ENCODE measurements at places on chromosomes 1 and 21. TPM values are rescaled to one million over a fixed set of nuclear protein-coding genes. Genes with fewer than 3 reads are reported as not detected.

MCOLN3 gene
- total RNA-seq = 12.0 TPM

ELOA gene
- 33.1 TPM for total RNA-seq

C8B gene
- not detected for total RNA-seq

GRCh38 chr1:217331698-217332097, 299.2 kb downstream of the GPATCH2 start:
- H3K4me1 ChIP-seq = no peaks in the 10 kb centered on the region

DNA sequence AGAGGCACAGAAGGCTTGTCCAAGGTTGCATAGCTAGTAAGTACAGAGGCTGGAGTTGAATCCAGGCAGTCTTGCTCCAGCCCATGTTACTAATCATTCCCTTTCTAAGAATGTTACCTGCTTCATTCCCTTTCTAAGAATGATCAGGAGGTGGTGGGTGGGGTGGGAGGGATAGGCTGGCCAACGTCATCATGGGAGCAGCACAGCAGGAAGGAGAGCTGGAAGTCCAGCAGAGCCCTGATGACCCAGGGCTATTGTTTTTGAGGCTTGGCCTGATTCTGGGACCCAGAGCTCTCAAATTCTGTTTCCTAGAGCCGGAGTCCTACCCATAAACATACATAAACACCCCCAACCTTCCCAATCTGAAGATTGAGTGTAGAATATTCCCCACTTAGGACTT, 11.8 kb upstream of the CSF1 start:
- no peak for DNase-seq
- no peaks in the 10 kb centered on the region for H3K4me1 ChIP-seq
- no peak overlapping the region for H3K4me3 ChIP-seq
- H3K27me3 ChIP-seq = no peaks in the 10 kb centered on the region

- no peaks in the 10 kb centered on the region for H3K36me3 ChIP-seq
- H3K4me3 ChIP-seq = peak overlapping the region; percentile 94
- no peak overlapping the region for H3K27ac ChIP-seq
- peak; percentile 69 for DNase-seq
- no peaks in the 10 kb centered on the region for H3K27me3 ChIP-seq
Observed at GRCh38 chr1:38004284-38005108, 818 bp downstream of the FHL3 start.

DNA sequence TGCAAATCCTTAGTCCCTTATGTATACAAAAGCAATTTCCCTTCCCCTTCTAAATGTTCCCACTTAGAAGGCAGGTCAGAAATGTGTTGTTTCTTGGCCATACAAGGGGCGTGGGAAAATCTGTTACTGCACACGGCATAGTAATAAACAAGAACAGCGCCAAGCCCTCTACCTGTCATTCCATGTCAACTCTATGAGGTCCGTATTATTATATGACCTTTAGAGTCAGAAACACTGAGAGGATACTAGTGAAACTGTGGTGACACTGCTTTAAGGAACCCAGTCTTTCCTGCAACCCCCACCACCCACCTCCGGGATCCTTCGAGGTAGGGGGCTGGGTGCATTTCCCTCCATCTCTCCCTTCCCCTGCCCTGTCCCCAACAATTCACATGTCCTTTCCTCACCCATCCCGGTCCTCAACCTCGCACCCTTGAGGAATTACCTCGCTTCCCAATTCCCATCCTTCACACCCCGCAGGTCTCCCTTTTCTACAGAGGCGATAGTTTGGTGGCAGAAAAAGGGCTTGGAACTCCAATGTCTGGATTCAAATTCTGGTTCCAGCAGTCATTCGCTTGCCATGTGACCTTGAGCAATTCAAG, 647 bp downstream of the SDHB start:
- peaks cover 26% of the 10 kb centered on the region for H3K36me3 ChIP-seq
- peak overlapping the region; percentile 75 for H3K27ac ChIP-seq
- H3K27me3 ChIP-seq = no peaks in the 10 kb centered on the region

DNA sequence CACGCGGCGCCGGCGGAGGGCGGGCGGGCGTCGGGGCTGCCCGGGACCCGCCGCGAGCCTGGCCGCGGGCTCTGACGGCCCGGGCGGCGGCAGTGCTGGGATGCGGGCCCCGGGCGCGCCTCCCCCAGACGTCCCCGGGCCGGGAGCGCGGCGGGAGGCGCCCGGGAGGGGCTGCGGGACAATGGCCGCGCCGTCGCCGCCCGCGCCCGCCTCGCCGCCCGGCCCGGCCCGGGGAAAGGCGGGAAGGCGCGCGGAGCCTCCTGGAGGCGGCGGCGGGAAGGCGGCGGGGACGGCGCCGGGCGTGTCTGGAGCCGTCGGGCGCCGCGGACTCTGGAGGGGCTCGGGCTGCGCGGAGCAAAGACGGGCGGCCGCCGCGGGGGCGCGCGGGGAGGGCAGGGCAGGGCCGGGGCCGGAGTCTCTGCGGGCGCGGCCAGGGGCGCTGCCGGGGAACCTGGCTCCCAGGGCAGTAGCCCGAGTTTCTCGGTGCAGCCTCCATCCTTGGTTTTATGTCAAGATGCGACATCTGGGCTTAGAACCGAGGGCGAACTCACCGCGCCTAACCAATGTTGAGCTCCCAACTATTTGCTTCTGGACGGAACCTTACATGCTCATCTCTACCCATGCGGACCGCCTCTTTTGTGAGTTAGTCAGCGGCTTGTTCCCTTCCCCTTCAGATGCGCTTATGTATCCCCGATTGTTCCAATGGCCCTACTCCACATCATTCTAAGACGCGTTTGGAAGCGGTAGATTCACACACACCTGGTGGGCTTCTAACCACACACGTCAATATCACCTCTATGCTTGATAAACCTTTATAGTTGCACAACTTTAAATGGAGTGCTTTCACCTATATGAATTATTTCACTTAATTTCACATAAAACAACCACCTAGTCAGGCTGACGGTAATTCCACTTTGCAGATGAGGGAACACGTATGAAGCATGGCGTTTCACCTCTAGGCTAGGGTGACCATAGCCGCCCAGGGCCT, 651 bp downstream of the ZBTB8A start:
- no peak overlapping the region for H3K27ac ChIP-seq
- peak overlapping the region; percentile 91 for H3K4me3 ChIP-seq
- H3K27me3 ChIP-seq = no peaks in the 10 kb centered on the region
- H3K36me3 ChIP-seq = peaks cover 7% of the 10 kb centered on the region
- H3K4me1 ChIP-seq = peaks cover 6% of the 10 kb centered on the region

- no peaks in the 10 kb centered on the region for H3K27me3 ChIP-seq
- H3K27ac ChIP-seq = no peak overlapping the region
- H3K36me3 ChIP-seq = no peaks in the 10 kb centered on the region
- H3K4me1 ChIP-seq = no peaks in the 10 kb centered on the region
- no peak overlapping the region for H3K4me3 ChIP-seq
- DNase-seq = no peak
Observed at GRCh38 chr1:24215226-24215814, 28.2 kb upstream of the IFNLR1 start.

GRCh38 chr1:38964140-38964548, 22.5 kb upstream of the RHBDL2 start:
- peaks cover 7% of the 10 kb centered on the region for H3K27me3 ChIP-seq
- no peaks in the 10 kb centered on the region for H3K36me3 ChIP-seq
- H3K4me3 ChIP-seq = no peak overlapping the region
- H3K4me1 ChIP-seq = no peaks in the 10 kb centered on the region
- DNase-seq = peak; percentile 63

- H3K27ac ChIP-seq = no peak overlapping the region
- no peaks in the 10 kb centered on the region for H3K27me3 ChIP-seq
- DNase-seq = peak; percentile 82
- H3K4me1 ChIP-seq = peaks cover 18% of the 10 kb centered on the region
Observed at GRCh38 chr1:184270556-184270955, 116.3 kb upstream of the C1orf21 start.

- H3K4me3 ChIP-seq = no peak overlapping the region
- no peaks in the 10 kb centered on the region for H3K36me3 ChIP-seq
- no peak overlapping the region for H3K27ac ChIP-seq
- H3K27me3 ChIP-seq = no peaks in the 10 kb centered on the region
- peaks cover 2% of the 10 kb centered on the region for H3K4me1 ChIP-seq
Observed at GRCh38 chr1:158147401-158147800, 33.3 kb upstream of the CD1D start.
